Stimulated activated CD8-positive, alpha-beta memory T cell treated with anti-CD3 and anti-CD28 coated beads, Interleukin-15, amount 100 ng/mL, for 4 hours (primary cell): ENCODE measurements at places on chromosomes 7 and 10.

- DNase-seq = no peak
These were observed 57.2 kb downstream of the C7orf25 start for GRCh38 chr7:42854571-42855118.

GRCh38 chr7:38319873-38320272 lies 46.4 kb upstream of the TARP start:
- DNase-seq = no peak

DNA sequence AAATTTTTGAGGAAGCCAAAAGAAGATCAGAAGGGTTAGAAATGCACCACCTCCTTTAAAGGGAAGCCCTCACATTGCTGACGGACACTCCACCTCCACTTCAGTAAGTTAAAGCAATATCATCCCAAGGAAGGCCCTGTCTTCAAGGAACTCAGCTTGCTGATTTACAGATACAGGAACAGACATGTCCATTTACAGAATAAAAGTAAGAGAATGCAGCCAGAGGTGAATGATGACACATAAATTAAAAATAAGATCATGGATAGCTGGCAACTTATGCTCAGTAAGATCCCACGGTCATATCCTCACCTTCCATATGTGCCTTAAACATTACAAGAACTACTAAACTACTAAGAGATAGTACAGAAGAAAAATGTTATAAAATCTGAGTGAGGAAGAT lies 20.4 kb downstream of the GRB10 start:
- DNase-seq = no peak

DNA sequence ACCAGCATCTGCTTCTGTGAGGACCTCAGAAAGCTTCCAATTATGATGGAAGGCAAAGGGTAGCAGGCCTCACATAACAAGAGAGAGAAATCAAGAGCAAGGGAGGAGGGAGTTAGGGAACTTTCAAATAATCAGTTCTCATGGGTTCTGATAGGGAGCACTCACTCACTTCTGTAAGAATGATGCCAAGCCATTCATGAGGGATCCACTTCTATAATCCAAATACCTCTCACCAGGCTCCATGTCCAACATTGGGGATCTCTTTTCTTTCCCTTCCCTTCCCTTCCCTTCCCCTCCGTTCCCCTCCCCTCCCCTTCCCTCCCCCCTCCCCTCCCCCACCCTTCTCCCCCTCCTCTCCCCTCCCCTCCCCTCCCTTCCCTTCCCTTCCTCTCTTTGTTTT lies 884.6 kb upstream of the GHITM start:
- DNase-seq = no peak

DNA sequence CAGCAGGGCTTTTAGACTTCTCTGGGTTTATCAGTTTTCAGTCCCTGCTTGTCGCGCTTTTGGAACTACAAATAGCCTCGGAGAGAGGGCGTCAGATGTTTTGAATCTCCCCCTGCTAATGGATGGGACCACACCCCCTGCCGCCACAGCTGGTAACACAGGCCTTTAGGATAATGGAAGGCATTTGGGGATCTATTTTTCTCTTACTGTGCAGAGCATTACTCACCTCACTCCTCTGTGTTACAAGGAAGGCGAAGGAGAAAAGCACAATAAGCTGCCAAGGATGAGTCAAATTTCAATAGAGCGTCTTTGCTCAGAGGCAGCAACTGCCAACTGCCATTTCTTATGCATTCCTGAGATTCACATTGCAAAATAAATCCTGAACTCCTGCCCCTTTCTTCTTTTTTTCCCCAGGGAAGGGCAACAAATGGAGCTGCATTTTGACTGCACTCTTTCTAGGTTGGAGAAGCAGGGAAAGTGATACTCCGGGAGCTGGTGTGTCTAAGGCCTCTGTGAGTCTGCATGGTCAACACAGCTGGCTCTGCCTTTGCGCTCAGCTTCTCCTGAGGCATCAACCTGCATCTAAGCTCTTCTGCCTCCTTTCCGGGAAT lies 31.5 kb upstream of the SMNDC1 start:
- no peak for DNase-seq

- DNase-seq = no peak
These were observed 91.4 kb downstream of the GPR85 start for GRCh38 chr7:112995059-112995824.

- DNase-seq = no peak
These were observed 166.5 kb downstream of the PPP1R3A start for GRCh38 chr7:113752289-113752688.
